Smooth muscle cell of the brain vasculature (primary cell): ENCODE measurements at places on chromosomes 3 and 15.

DNA sequence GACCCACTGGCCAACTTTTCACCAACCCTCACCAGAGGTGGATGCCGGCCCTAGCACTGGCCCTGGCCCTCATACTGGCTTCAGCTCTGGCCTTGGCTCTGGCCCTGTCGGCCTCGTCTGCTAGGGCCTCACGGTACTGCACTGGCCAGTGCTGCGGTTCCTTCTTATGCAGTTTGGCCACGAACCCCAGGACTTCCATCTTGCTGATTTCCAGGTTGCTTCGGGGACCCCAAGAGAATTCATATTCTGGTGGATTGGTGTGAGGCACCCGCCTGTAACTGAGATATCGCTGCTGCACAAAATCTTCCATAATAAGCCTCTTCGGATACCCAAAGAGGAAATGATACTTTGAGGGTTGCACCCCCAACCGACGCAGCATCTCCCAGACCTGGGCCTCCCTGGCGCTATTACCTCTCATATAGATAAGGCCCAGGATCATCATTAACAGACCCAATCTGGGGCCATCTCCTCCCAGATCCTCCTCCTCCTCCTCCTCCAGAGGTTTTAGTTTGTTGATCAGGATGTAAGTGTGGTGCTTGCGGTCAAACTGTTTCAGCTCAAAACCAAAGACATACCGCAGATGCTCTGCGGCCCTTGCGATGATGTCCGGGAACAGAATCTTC, 883 bp downstream of the MAGEF1 start:
- no peak for DNase-seq

DNA sequence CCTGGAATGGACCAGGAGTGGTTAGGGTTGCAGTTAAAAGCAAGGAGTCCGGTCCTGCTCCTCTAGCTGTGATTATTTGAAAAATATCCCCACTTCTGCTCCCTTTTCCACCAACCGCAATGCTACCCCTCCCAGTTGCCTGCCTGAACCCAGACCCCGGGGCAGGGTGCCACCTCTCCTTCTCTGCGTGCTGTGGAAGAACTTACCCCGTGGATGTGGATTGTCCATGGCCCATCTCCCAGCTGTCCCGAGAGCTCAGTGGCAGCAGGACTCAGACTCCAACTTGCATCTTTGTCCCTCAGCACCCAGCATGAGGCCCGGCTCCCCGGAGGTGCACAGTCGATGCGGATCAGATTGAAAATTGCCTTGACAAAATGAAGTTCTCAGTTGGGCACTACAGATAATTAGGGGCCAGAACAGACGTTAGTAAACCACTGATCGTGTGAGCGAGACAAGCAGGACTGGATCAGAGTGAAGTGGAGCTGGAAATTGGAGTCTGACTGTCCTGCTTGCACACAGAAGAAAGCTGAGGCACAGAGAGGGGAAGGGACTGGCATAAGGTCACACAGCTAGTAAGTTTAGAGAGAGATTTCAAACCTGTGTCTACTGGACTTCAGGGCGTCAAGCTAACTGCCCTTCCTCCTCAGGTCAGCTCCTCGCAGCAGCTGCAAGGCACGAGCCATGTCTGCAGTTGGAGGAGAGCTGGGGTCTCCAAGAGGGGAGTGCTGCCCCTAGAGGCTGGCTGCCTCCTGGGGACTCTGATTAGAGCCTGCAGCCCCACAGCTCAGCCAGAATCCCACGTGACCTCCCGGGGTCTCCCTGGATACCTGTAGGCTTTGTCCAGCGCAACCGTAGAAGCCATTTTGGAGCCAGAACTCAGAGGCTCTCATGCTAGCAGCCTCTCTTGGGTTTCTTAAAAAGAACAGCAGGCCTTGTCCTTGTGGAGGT, 14.7 kb downstream of the SLC6A1 start:
- no peak for DNase-seq

DNA sequence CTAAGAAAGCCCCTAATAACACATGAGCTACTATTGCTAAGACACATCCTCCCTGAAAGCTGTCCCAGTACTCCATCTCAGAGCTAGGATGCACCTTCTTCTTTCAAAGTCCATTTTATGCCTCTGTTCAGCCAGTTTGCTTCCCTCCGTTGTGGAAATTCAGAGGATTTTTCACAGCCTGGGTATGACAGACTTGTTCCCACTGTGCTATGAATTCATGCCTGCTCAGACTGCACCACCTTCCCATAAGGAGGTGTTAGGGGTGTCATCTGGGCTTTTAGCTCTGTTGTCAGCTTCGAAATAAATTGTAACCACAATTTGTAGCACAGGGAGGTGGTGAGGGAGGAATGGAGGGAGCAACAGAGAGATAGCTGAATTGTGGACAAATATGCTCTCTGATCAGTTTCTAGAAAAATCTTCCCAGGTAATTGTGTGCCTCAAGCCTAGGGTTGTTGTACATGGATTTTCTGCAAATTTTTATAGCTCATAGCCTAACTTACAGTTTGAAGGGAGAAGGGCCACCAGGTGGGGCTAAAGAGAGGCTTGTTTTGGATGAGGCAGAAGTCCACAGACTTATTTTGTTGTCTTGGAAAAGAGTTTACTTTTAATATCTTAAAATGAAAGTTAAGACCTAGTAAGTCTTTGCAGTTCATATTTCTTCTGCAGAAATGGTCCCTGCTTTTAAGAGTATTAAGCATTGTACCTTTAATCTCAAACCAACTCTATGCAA, 462.0 kb downstream of the PDCD6IP start:
- DNase-seq = peak; percentile 59

GRCh38 chr3:135238871-135239614, 444.0 kb downstream of the EPHB1 start:
- DNase-seq = no peak
